ENCODE measurements at places on chromosomes 4 and X.
A peak's percentile ranks its signal among the peaks of the same experiment; 100 is the strongest.

- no peak for DNase-seq
These were observed 836 bp downstream of the BTK start for GRCh38 chrX:101385026-101385684.

- no peak for DNase-seq
These were observed 440.9 kb downstream of the MID1IP1 start for GRCh38 chrX:39242187-39242586.

DNA sequence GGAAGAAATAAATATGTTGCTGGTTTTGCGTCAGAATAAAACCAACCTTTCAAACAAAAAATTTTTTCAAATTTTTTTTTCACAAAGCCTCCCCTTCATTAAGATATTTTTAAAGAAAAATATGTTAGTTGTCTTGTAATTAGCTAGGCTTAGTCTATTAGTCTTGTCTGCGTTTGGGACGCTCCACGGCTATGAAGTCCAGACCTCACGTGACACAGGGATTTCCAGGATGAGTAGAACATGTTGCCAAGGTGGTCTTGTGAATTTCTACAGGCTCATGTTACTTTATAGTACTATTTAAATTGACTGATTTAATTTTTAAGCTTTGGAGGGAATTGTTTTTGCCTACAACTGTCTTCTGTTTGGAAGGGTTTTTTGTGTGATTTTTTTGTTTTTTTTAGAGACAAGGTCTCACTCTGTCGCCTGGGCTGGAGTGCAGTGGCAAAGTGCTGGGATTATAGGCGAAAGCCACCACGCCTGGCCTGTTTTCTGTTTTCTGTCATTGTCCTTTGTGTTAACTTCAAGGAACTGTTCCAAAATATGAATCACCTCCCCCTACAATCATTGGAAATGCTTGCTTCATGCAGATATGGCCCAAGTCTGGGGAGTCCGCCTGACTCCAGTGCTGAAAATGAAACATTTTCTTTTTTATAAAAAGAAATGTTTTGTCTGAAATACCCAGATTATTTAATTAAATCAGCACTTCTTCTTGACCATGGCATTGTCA is 26.2 kb downstream of the TMEM144 start:
- no peak for DNase-seq

GRCh38 chr4:38069271-38069760 is 109.1 kb downstream of the PTTG2 start:
- DNase-seq: no peak

DNA sequence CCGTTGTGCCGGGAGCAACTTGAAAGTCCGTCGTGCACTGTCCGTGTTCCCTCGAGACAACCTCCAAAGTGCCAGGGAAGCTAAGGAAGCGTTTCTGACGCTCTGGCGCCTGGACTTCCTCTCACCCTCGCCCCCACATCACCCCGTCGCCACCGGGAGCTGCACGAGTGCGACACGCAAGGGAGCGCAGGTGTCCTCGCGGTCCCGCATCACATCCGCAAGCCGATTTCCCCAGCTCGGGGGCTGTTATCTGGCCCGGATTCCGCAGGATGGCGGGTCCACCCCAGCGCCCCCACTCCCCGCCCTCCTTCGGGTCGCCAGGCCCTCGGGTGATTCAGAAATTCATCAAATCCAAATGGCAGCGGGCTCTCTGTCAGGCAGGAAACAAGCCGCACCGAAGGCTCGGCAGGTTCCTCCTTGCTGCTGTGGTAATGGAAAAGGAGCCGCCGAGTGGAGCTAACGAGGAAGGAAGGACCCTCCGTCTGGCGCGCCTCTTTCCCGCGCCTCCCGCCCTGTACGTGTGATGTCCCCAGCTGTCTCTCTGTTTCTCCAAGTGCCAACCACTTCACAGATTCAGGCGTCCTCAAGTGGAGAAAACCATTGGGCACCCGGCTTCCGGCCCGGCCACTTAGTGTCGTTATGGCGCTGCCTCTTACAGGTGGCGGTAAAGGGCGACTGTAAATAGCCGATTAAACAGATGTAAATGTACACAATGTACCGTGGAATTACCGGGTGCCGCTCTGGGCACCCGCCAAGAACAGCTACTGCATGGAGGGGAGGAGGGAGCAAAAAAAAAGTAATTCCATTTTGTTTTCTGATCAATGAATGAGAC is 921 bp upstream of the SETD7 start:
- DNase-seq: peak; percentile 93

DNA sequence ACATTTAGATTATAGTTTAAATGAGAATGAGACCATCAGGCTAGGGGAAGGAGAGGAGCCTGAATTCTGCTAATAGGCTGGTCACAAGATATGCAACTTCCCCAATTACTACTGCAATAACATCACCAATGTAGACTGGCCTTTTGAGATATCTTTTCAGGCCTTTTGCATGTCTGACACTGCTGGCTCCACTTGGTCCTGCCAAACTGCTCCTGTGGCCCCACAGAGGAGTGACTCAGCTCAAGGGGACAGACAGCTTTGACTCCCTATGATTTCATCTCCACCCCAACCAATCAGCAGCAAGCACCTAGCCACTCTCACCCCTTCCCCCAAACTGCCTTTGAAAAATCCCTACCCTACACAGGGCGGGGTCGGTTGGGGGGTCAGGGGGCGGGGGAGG is 22.8 kb downstream of the GPRIN3 start:
- no peak for DNase-seq

DNA sequence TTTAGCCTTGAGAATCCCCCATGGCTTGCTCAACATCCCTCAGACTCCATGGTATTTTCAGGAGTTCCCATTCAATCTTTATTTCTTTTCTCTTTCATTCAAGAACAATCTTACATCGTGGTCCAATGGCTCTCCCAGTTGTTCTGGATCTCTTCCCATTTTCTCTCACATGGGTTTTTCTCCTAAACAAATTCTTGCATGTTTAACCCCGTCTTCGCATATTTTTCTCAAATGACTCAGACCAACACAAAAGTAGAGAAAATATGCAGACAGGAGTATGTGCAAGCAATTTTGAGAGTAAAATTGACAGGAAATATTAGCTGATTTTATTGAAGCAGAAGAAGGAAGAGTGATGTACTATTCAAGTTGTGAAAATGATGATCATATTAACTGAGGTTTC is 396.4 kb upstream of the TRAM1L1 start:
- DNase-seq: no peak

GRCh38 chrX:18664947-18665346 is 7.0 kb downstream of the RS1 start:
- DNase-seq: no peak

GRCh38 chrX:72110051-72110875 is 21.5 kb downstream of the RTL5 start:
- DNase-seq: no peak

DNA sequence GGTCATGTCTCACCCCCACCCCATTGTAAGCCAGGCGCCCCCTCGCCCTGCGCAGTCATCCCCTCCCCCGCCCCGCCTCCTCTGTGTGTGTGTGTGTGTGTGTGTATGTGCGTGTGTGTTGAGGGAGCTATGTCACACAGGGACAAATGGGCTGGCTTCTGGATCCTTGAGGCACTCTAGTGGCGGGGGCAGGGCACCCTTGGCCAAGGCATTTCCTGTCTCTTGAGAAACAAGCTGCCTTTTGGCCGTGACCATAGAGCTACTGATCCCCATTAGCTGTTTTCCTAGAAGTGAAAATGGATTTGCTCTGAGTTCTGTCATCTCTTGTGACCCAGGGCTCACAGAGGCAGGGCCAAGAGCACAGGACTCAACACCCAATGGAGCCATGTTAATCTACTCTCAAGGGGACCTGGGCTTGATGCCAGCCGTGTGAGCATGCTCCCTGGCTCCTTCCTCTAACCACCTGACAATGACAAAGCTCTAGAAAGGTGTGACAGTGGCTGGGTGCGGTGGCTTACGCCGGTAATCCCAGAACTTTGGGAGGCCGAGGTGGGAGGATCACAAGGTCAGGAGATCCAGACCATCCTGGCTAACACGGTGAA is 162.5 kb upstream of the BCOR start:
- DNase-seq: no peak

DNA sequence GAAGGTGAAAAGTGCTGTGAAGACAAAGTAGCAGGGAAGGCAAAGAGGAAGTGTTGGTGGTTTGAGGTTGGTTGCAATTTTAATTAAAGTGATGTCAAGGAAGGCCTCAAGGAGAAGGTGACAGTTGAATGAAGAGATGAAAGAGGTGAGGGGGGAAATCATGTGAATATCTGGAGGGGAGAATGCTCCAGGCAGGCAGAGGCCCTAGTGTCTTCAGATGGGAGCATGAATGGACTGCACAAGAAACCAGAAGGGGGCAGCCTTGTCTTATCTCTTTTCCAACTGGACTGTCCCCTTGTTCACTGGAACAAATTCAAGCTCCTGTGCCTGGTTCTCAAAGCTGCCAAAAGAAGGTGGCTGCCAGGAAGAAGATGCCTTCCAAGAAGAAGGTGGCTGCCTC is 68.4 kb downstream of the MAOB start:
- DNase-seq: no peak

GRCh38 chr4:107497054-107497453 is 223.0 kb downstream of the PAPSS1 start:
- no peak for DNase-seq

- no peak for DNase-seq
These were observed 875.5 kb upstream of the INTU start for GRCh38 chr4:126757219-126757618.

DNA sequence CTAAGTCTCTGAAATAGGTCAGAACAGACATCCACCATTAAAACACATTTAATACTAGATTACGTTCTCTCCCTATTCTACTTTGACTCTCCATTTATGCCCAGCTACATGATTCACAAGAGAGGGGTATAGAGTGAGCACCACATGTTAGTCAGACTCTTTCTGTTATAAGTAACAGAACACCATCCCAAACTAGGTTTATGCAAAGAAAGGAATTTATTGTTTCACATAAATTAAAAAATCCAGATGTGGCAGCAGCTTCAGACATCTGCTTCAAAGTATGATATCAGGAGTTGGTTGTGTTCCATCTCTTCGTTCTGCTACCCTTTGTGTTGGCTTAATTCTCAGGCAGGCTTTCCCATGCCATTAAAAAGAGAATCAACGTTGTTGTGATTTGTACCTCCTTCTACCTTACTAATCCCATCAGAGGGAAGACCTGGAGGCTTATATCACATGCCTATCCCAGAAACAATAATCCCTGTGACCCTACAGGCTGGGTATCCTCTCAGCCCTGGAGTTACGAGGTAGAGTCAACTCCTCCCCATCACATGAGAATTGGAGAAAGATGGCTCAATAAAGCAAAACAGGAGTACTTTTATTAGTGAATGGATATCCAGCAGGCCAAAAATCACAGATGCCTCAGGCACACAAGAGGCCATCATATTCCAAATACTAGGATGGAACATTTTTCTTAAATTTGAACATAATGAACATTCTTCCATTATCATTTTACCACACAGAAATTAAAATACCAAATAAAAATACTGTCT is 163.2 kb downstream of the SLC7A11 start:
- no peak for DNase-seq

DNA sequence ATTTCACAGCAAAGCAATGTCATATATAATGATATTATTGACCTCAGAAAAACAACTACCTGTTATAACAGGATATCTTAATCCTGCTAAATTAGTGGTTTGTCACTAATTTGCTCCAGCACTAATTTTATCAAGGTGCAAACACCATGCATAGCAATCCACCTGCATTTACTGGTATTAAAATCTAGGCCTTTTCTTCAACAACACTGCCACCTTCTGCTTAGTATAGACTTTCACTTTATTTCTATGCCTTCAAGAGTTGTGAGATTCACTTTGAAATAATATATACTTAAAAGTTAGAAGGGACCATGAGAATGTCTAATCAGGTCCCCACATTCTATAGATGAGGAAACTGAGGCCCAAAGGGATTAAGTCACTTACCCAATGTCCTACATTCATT is 82.1 kb upstream of the IQCM start:
- DNase-seq: no peak
